Fibroblast of skin of scalp (primary cell): ENCODE measurements at places on chromosomes 4 and X.

GRCh38 chr4:144410230-144410783 is 235.6 kb upstream of the HHIP start:
- DNase-seq, result no peak

GRCh38 chr4:186642530-186642929 is 81.1 kb downstream of the FAT1 start:
- DNase-seq, result no peak

DNA sequence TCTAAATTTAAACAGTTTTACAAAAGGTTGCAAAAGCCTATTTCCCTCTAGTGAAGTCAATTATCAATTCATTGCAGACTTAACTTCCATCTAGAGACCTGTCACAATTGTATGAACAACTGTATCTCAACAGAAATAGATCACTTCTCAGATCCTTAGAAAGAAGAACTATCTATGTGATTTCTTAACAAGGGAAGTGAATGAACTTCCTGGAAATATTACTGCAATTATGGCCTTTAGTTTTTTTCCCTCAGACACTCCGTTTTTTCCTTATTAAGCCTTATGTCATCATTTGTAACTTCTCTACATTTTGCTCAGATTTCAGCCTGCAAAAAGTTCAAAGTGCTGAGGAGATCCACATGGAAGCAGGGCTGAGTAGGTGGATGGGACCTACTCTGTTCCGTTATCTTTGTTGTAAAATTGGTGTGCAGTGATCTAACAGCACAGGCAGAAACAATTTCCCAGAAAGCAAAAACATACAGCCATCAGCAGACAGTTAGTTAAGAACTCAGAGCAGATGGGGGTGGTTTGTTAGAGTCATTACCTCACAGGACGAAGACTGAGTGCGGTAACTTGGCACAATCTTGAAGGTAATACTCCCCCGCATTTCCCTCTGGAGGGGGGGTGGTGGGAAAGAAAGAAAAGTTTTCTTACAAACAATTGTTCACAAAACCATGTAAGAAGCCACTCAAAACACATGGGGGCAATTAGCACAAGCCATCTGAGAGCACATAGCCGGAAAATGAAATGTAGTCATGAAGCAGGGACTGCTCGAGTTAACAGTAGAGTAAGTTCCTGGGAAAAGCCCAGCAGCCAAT is 112.3 kb downstream of the NYX start:
- peak; percentile 49 for DNase-seq

- peak; percentile 74 for DNase-seq
Measured at GRCh38 chrX:100615005-100615404, 21.6 kb downstream of the TSPAN6 start.

- DNase-seq, result no peak
Measured at GRCh38 chr4:98744372-98745150, 86.2 kb upstream of the TSPAN5 start.

DNA sequence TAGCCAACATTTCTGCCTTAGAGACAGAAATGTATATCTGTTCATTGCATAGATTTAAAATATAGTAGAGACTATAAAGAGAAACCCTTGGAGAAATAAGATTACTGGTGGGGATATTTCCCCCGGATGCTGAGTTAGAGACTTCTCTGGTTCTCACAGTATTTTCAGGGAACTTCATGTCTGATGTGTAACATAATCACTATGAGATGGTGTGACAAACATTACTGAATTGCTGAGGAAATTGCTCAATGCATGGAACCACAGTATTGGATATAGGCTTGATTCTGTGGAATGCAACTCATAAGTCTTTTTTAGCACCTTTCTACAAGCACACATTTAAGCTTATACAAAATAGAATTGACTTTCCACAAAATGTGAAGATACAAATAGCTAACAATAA is 152.7 kb downstream of the SOWAHB start:
- DNase-seq, result peak; percentile 91

DNA sequence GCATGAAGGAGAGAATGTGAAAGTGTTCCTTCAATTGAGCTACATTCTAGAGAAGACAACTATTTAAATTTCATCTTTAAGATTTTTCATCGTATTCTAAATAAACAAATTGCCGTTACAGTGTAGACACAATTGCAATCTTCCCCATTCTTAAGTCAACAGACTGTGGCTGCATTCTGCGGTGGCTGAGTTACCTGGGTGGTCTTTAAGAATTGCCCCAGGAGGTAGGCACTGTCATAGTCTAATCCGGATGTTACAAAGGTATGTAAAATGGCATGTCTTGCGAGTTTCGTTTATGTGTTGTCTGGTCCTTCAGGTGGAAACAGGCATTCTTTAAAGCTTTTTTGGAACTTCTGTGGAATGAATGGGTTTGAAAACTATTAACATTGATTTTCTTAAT is 586.1 kb upstream of the PITX2 start:
- no peak for DNase-seq

DNA sequence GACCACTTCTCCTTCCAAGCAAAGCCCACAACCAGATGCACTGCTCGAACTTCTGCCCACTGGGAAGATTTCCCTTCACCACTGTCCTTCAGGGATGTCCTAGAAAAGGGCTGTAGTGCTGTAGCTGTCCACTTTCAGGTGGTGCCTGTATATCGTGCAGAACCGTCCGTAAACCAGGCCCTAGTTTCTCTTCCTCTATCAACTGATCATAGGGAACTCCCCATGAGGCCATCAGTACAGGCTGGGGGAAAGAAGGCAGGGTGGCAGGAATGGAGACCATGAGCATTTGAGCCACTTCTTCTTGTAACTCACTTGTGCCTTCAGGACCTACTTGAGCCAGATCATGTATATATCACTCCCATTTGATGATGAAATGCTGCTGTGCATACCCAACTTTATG is 57.3 kb upstream of the FAM9B start:
- no peak for DNase-seq

DNA sequence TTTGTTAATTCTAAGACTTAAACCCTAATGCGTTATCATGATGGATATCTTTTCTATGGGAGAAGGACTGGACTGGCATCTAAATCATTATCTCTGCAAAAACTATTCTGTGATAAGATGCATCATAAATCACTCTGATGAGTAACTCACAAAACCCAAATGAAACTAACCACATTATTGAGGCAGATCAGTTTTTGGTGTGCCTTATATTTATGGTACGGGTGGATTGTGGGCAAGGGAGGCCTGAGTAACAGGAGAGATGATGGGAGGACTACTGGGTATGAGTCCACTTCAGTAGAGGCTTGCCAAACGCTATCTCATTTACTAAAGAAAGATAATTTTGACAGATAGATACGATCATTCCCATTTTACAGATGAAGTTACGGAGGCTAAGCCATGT is 66.4 kb upstream of the GUCY1A1 start:
- DNase-seq, result no peak

- peak; percentile 72 for DNase-seq
Measured at GRCh38 chr4:123564758-123565346, 168.3 kb downstream of the SPRY1 start.

- DNase-seq, result peak; percentile 8
Measured at GRCh38 chrX:20519826-20520225, 253.1 kb upstream of the RPS6KA3 start.

- DNase-seq, result no peak
Measured at GRCh38 chr4:26227601-26228229, 93.1 kb upstream of the RBPJ start.

DNA sequence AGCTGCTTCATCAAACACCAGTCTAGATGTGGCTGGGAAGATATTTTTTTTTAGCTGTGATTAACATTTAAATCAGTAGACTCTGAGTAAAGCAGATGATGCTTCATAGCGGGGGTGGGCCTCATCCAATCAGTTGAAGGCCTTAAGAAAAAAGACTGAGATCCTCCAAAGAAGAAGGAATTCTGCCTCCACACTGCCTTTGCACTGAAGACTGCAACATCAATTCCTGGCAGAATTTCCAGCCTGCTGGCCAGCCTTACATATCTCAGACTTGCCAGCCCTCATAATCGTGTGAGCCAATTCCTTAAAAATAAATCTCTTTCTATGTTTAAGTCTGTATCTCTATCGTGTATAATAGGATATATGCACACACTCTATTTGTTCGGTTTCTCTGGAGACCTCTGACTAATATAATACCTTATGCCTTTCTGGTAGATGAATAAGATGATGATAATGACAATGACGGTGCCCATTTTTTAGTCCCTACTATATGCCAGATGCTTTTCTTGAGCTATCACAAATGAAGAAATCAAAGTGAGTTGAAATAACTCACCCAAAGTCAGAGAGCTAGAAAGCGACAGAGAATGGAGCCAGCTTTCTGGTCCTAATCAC is 66.1 kb upstream of the SOD3 start:
- no peak for DNase-seq
